ENCODE measurements at places on chromosomes 11 and 22. TPM values are rescaled to one million over a fixed set of nuclear protein-coding genes. Genes with fewer than 3 reads are reported as not detected.

GRCh38 chr22:20212754-20213699 lies 55.1 kb downstream of the RTN4R start:
- no peak overlapping the region for H3K27ac ChIP-seq
- H3K27me3 ChIP-seq, result no peaks in the 10 kb centered on the region

MED15 gene
- total RNA-seq, result 96.2 TPM

DNA sequence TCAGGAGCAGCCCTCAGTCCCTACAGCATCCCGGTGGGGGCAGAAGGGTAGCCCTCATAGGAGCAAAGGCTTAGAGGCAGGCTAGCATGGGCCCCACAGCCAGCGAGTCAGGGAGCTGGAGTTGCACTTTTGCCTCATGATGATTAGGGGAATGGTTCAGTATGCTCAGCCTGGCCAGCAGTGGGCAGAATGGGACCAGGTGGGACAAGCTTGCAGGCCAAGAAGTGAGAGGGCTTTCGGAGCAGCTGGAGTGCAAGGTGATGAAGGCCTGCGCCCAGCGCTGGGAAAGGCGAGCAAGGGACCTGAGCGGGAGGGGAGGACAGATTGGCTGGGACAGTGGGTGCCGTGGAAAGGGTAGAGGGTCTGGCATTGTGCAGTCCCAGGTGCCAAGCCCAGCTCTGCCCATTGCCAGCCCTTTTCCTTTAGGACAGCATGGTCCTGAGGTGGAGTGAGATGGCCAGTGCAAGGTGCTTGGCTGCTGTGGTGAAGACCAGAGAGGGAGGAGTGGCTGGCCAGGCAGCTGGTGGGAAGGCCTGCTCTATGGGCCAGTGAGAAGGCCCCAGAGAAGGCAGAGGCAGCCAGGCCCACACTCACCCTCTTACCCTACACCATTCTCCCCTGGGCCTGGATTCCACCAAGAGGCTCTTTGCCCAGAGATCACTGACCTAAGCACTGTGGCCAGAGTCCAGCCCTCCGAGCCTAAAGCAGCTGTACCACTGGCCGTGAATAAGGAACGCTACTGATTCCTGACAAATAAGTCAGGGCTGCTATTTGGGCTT lies 47.9 kb upstream of the SUSD2 start:
- H3K4me1 ChIP-seq, result no peaks in the 10 kb centered on the region
- H3K4me3 ChIP-seq, result no peak overlapping the region
- H3K36me3 ChIP-seq, result peaks cover 6% of the 10 kb centered on the region

CDKN1C gene
- total RNA-seq, result 3.5 TPM

GRCh38 chr11:65860278-65861164 lies at the start of gene MUS81:
Gene MUS81 (plus strand): TSS chr11:65860433. CDS start chr11:65860754, 321 bp downstream.
- H3K36me3 ChIP-seq, result peaks cover 50% of the 10 kb centered on the region
- H3K27me3 ChIP-seq, result no peaks in the 10 kb centered on the region
- peak within 1 kb of the TSS; percentile 99 for H3K27ac ChIP-seq

DNA sequence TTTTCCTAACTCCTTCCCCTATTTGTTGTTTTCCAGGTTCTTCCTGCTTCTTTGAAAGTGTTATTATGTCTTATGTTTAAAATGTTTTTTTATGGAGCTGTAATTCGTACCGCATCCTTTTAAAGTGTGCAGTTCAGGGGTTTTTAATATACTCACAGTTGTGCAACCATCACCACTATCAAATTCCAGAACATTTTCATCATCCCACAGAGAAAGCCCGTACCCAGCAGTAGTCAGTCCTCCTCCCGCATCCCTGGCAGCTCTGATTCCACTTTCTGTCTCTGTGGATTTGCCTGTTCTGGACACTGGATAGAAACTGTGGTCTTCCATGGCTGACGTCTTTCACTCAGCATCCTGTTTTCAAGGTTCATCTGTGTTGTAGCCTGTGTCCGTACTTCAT lies 73.7 kb downstream of the JAM3 start:
- H3K27ac ChIP-seq, result no peak overlapping the region
- no peak for DNase-seq
- no peaks in the 10 kb centered on the region for H3K27me3 ChIP-seq
- H3K4me3 ChIP-seq, result no peak overlapping the region
- H3K4me1 ChIP-seq, result no peaks in the 10 kb centered on the region
